ENCODE measurements at places on chromosomes 1 and 21.

GRCh38 chr1:96076589-96076988 lies 645.0 kb upstream of the PTBP2 start:
- DNase-seq, result no peak

- DNase-seq, result no peak
Observed at GRCh38 chr1:112359961-112360767, 35.9 kb upstream of the CTTNBP2NL start.

DNA sequence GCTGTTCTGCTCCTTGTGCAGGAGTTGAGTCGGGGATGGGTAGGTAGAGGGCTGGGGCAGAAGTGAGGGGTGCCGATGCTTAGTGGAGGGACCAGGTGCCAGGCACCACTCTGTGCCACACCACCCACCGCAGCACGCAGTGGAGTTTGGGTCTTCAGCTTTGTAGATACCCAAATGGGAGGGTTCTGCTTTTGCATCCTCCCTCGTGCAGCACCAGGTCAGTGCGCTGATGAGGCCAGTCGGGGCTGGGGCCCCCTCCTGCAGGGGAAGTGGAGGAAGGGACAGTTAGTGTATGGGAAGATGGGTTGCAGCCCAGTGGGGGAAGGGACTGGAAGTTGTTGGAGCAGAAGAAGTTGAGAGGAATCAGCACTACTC lies 244.0 kb downstream of the RHOU start:
- no peak for DNase-seq

DNA sequence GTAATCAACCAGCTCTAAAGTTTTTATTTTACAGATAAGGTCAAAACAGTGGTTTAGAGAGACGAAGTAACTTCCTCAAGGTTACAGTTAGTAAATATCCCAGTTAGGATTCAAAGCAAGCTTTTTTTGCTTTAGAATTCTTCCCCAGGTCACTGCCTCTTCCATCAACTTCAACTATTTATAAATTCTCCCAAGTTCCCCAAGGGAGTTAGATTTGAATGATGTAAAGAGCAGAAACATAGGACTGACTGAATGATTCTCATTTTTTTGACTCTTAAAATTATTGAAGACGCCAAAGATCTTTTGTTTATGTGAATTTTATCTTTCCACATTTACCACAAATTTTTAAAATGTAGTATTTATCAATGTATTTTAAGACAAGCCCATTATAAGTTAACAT lies 4.1 kb downstream of the POGZ start:
- no peak for DNase-seq

GRCh38 chr21:29130270-29130969 lies at the start of gene MAP3K7CL:
Gene MAP3K7CL, plus strand, starts transcription at chr21:29130644. Its CDS starts 2,701 bp downstream, at chr21:29133345.
- DNase-seq, result no peak
